ENCODE measurements at places on chromosomes 6 and 20.

DNA sequence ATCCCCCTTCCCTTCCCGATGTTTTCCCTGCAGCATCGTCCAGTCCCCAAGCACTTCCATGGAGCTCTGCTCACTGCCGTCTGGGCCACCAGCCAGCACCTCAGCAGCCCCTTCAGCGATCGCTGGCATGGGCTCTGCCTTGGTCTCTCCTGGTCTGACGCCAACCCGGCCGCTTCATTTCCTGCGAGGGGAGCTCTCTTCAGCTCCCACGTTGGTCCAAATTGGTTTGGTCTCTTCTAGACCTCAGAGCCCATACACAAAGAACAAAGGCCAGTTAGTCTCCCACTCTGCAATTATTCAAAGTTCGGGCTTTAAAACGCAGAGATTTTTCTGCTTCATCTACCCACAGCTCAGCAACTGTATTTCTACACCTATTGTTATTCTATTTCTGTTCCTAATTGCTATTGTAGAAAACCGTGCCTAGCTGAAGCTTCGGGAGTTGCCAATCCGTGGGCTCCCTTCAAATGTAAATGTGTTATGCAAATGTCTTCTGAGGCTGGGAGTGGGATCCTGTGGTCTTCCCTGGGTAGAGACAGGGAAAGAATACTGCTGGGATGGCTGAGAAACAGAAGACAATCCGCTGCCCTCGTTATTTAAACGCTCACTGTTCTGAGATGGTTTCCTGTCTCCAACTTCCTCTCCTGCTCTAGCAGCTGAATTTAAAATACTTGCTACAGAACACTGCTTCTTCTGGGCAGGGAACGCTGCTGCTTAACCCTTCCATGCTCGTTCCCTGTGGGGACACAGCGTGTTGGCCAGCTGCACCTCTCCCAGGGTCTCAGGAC is 154.2 kb upstream of the QKI start:
- no peak for DNase-seq

GRCh38 chr6:84808491-84809061 is 44.2 kb upstream of the TBX18 start:
- DNase-seq, result no peak

- DNase-seq, result no peak
Observed at GRCh38 chr20:62087227-62087626, 21.5 kb upstream of the TAF4 start.

DNA sequence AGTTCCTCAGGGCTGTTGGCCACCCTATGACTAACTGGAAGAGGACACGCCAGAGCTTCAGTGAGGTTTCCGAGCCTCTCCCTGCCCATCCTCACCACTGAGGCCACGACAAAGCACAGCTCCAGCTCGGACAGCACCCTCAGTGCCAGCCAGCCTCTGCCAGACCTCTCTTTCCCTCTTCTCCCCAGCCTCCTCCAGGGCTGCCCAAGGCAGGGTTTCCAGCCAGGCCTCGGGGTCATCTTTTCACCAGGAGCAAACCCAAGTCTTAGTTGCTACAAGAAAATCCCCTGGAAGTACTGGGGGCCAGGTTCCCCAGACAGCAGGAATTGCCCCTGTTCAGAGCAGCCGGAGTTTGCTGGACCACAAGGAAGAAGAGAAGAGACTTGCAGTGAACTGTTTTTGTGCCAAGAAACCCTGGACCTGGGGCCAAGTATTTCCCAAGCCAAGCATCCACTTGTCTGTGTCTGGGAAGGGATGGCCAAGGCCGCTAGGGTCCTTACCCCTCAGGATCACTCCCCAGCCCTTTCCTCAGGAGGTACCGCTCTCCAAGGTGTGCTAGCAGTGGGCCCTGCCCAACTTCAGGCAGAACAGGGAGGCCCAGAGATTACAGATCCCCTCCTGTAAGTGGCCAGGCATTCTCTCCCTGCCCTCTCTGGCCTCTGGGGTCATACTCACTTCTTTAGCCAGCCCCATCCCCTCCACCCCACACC is 41.6 kb downstream of the PLAGL2 start:
- no peak for DNase-seq

Data from NCI-H2081 treated with DMSO at 0.1 percent for 48 hours (cell line).